ENCODE measurements at places on chromosomes 5 and 9.

GRCh38 chr5:179918742-179919486, 11.2 kb upstream of the TBC1D9B start:
- no peak for DNase-seq

GRCh38 chr5:19172926-19173470, 815.0 kb downstream of the CDH18 start:
- no peak for DNase-seq

GRCh38 chr5:152282331-152282730, 122.7 kb downstream of the NMUR2 start:
- no peak for DNase-seq

- DNase-seq = no peak
These were observed 160.2 kb downstream of the ARHGEF28 start for GRCh38 chr5:73786043-73786831.

GRCh38 chr9:84271921-84272556, 68.5 kb downstream of the SLC28A3 start:
- peak; percentile 25 for DNase-seq

- no peak for DNase-seq
These were observed 201.4 kb downstream of the ADAMTSL1 start for GRCh38 chr9:18675332-18675731.

DNA sequence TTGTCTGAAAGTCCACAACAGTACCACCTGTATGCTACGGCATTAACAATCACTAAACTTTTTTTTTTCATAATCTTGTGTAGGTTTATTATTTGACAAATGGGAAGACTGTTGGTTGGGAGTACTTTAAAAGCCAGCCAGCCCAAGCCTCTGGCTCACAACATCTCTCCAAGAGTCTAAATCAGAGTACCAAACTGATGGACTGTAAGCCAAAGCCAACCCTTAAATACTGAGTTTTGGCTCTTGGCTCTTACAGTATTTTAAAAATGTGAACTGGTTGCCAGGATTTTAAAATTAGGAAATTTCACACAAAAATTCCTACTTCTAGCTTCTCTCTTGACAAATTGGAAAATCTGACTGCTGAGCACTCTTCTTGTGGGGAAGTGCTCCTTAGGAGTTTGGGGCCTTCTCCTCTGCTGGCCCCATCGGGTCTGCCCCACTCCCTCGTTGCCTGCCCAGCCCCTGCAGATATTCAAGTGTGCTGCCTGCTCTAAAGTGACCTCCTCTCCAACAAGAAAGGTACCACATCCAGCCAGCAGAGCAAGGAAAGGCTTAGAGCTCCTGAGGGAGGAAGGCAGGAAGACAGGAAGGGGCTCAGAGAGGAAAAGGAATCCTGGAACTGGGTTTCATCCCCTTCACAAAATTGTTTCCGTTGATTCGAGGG, 21.8 kb upstream of the TMOD1 start:
- no peak for DNase-seq

DNA sequence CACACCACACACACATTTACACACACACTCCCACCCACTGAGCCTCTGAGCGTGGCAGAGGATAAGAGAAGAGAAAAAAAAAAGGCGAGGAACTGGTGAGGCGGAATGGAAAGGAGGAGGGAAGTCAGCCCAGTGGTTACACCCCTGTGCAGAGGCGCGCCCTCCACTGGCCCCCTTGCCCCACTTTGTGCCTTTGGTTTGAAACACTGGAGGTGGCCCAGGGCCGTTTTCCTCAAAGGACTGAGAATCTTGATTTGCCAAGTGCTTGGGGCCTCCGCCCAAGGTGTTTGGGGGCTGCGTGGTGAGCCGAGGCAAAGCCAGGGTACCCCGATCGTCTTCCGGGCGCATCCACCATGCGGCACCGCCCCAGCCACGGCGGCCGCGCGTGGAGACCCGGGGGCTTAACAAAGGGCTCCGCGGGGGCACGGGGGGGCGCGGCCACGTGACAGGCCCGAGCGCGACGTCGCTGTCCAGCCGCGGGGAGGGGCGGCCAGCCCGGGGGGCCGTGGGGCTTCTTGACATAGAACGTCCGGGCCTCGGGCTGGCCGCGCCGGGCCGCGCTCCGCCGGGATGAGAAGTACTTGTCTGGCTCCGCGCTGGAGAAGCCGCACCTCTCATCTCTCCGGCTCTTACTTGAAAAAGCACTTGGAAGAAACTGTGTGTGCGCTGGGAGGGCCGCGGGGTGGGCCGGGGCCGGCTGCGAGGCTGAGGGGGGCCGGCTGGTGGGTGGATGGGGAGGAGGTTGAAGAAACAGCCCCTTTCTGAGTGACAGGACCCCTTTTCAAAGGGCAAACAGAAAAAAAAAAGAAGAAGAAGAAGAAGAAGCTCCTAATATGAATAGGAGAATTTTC, 21.0 kb downstream of the NR2F1 start:
- DNase-seq = no peak

DNA sequence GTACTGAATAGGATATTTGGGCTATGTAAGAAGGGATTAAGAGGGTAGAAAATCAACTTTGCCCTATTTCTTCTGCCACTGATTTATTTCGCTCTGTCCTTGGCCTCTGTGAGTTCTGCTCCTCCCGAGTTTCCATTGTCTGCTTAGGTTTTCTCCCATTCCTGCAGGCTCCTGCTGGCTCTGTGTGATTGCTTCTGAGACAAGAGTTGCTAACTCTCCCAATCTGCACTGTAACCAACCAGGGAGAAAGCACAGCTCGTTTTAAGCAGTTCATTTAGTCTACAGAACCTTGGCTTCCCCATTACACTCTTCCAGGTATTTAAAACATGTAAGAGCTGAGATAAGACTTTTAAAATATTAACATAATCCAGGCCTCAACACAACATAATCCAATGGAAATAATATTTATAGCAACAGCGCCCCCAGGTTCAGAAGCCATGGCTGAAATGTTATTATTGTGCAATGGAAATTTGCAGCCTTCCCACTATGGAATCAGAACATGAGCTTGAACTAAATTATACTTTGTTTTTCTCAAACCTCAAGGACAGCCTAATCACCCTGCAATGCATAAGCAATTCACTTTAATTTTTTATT, 203.5 kb downstream of the ERCC6L2 start:
- DNase-seq = no peak

DNA sequence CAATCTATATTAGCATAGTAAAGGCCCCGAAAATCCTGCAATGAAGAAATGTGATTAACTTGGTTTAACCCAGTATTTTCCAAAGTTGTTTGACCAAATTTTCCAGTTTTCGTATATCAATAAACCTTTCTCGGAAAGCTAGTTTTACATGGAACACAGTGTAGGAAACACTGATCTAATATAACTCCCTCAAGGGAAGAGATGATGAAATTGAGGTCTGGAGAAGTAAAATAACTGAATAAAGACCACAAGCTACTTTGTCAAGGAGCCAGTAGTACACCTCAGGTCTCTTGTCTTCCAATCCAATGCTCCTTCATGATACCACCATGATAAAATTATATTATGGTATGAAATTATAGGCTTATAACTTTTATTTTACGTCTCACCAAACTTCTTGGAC, 118.1 kb upstream of the TARS1 start:
- no peak for DNase-seq

DNA sequence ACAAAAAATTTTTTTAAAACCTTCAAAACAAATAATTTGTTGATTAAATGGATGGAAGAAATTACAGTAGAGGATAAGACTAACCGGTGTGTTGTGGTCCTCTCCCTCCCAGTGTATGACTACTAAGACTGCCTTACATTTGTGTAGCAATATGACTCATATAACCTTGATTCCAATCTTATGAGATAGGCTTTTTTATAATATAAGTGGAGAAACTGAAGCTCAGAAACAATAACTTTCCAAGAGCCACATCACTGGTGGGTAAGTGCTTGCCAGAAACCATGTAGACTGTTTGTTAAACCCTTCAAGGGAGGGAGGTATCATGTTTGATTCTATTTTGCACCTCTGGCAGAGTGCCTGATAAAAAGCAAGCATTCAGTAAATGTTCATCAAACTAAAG, 47.5 kb downstream of the NLN start:
- DNase-seq = peak; percentile 49

GRCh38 chr5:132472431-132472830, 18.1 kb downstream of the IRF1 start:
- no peak for DNase-seq

- DNase-seq = no peak
These were observed 8.9 kb downstream of the B4GALT1 start for GRCh38 chr9:33157960-33158842.

DNA sequence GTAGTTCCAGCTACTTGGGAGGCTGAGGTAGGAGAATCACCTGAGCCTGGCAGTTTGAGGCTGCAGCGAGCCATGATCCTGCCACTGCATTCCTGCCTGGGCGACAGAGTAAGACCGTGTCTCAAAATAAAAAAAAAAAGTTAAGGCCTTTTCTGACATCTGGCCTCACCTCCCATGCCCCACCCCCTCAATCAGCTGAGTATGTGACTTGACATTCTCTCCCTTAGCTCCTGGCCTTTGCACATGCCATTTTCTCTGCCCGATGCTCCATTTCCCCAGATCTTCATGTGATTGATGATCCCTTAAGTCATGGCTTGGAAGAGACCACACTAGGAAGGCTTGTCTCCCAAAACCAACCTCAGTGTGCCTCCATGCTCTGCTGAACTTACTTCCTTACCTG, 17.7 kb upstream of the TCOF1 start:
- no peak for DNase-seq

GRCh38 chr9:108860354-108860753, 1.7 kb upstream of the ACTL7A start:
- DNase-seq = no peak

- DNase-seq = peak; percentile 1
These were observed 627.9 kb upstream of the RORB start for GRCh38 chr9:73869264-73869663.

DNA sequence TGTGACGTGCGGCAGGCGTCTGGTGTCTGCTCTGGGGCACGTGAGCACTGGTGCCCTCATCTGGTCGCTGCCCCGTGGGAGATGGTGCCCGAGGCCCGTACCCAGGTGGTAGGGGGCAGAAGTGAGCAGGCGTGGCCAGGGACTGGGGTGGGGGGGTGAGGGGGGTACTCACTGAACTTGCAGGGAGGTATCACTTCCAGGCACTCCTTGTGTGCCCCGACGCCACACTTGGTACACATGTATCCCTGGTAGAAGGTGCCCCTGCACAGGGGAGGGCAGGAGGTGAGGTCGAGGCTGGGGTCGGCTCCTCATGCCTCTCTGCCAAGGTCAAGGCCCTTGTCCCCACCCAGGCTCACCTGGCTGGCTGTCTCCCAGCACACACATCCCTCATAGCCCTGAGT, 45.2 kb upstream of the SARDH start:
- DNase-seq = no peak

DNA sequence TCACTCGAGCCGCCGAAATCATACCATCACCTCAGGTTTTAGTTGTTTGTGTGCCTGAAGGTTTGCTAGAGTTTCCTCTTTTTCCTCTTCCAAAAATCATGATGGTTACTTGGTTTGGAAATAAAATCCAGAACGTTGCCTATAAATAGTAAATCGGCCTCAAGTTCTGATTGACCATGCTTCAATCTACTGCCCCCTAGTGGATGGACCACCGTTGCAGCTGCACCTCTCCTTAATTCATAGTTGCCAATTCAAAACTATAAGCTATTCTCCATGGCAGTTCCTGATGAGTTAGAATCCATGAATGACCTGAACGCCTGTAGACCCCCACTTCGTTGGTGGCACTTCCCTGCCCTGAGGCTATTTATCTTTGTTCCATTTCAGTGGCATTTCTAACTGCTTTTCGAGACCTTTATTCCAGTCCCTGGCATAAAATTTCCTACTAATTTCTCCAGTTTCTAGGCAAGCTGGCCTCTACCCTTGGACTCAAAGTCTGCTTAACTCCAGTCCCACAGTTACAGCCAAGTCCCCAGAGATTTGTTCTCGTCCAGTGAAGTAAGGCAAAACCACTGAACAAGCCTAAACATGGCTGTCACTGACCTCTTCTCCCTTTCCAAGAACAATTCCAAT, 422.6 kb downstream of the EFNA5 start:
- peak; percentile 52 for DNase-seq

- no peak for DNase-seq
These were observed 30.2 kb downstream of the MLANA start for GRCh38 chr9:5920860-5921328.

DNA sequence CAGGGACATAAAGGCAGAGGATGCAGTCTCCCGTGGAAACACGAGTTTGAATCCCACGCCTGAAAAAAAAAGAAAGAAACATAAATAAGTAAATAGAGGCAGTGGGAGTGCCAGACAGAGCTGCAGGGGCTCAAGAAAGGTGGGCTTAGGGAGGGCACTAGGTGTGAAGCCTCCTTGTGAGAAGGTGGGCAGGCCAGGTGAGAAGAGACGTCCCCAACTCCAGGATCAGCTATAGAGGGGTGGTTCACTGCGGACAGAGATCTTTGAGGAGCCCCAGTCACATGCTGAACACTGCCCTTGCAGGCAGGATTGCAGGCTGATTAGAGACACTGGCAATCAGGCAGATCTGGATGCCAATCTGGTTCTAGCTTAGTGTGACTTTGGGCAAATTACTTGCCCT, 172.1 kb downstream of the RGS3 start:
- no peak for DNase-seq

DNA sequence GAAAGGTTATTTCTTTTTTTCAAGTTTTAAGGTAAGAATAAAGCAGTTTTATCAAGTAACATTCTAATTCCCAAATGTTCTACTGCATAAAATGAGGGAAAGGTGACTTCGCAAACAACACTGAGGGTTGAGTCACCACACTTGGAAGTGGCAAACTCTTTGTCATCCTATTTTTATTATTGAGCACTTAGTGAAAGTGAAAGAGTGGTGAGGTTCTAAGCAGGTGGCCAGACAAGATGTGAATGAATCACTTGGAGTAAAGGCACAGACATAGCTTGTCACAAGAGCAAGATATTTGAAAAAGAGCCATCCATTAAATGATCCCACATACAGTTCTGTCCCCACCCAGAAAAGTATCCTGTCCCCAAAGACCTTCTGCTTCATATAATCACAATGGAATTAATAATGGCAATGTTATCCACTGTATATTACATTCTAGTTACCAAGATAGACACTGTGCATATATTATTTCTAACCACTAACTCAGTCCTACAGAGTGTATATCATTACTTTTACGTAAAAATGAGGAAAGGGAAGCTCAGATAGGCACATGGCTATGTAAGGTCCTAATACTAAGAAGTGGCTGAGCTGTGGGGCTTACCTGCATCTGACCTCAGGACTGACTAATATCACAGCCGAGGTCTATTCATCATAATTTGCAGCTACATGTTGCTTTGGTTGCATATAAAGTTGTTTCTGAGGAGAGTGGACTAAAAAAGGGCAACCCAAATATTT, 730.4 kb upstream of the MEF2C start:
- peak; percentile 79 for DNase-seq

DNA sequence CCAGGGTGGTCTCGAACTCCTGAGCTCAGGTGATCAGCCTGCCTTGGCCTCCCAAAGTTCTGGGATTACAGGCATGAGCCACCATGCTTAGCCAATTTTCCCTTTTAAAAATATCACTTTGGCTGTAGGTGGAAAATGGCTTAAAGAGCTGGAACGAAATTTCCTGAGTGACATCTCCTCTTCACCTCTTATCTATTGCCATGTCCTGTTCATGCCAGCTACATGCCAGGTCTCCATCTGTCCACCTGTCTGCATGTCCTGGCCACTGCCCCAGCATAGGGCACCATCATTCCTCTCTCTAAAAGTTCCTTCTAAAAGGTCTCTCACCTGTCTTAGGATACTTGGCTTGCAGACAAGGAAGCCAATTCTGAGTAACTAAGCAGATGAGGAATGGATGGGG, 2.8 kb upstream of the GRK6 start:
- DNase-seq = no peak

- DNase-seq = peak; percentile 50
These were observed 545 bp upstream of the CTSV start for GRCh38 chr9:97039514-97039860.
